RWPE1 (cell line): ENCODE measurements at places on chromosomes 7 and 10.

- DNase-seq: peak; percentile 64
These were observed 125.8 kb downstream of the DOCK4 start for GRCh38 chr7:112080441-112080840.

GRCh38 chr7:84230491-84230890 is 35.9 kb upstream of the SEMA3A start:
- DNase-seq: no peak

DNA sequence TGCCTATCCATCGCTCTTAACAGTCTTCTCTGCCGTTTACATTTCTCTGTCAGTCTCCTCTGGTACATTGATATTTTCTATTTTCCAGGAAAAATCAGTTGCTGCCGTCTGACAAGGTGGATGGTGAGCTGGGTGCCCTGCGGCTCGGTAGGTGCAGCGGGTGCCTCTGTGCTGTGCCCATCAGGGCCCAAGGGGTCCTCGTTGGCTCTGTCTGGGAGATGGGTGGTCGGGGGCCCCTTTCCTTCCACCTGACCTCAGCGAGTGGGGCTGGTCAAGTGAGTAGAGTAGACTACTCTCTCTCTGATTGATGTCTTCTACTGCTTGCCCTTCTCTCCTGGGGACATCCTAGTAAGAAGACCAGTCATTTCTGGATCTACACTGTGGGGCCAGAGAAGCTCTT is 57.4 kb downstream of the MINDY4 start:
- DNase-seq: no peak

DNA sequence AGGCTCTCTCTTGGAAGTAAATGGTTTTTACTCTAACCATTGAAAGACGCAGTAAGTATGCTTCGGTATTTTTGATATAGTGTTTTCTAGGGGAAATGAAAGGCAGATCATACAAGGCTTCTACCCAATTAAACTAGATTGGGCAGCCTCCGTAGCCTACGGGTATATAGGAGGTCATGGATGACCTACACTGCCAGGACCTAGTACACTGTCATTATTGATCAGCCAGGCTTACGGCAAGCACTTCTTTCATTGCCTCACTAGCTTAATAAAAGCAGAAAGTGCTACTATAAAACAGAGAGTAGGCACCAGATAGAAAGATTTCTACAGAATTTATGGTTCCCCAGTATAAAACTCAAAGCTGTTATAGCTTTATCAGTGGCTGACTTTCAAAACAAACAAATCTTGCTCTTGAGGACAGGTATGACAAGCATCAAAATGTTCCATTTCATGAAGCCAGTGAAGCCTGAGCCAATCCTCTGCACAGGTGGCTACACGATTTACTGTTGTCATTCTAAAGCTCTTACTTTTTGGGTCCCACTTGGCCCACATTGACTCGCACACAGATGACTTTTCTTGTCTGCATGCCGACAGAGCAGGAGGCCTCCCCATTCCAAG is 358.1 kb downstream of the THSD7A start:
- DNase-seq: no peak

GRCh38 chr7:33201821-33202220 is 72.5 kb downstream of the BBS9 start:
- DNase-seq: no peak

GRCh38 chr10:31912289-31912688 is 16.3 kb downstream of the ARHGAP12 start:
- DNase-seq: peak; percentile 44

DNA sequence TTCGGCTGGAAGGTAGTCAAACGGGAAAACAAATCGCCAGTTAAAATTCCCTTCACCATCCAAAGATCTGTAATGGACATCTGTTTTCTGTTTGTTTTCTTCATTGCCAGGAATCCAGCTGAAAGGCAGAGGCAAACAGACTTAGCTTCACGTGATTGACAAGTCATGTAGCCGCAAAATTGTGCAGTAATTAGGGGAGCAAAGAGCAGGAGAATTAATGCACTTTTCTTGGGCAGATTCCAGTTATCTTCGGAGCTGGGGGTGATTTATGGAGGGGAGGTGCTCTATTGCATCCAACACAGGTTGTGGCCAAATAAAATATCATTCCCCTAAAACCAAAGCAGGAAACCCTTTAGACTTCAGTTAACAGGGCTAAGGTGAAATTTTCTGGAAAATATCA is 162.2 kb downstream of the MYOF start:
- DNase-seq: no peak

- no peak for DNase-seq
These were observed 82.6 kb upstream of the ELMO1 start for GRCh38 chr7:37531225-37531624.

DNA sequence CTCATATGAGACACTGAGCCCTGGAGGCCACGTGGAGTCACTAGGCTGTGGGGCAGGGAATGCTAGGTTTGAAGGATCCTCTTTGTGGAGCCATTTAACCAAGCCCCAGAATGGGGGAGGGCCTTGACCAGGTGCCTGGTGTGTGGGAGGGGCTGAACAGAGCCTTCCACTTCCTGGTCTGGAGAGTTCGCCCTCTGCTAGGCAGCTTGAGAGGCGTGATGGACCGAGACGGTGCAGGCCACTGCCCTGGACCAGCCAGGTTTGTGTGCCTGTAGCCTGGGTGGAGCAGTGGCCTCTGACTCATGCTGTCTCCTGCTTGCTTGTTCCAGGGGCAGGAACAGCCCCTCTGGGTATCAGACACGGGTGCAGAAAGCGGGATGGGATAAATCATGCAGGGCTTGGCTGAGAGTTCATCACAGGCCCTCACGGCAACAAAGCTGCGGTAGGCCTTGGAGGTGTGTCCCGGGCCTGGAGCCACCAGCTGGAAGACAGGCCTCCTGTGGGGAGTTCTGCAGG is 27.4 kb downstream of the ADAMTS14 start:
- DNase-seq: peak; percentile 45

DNA sequence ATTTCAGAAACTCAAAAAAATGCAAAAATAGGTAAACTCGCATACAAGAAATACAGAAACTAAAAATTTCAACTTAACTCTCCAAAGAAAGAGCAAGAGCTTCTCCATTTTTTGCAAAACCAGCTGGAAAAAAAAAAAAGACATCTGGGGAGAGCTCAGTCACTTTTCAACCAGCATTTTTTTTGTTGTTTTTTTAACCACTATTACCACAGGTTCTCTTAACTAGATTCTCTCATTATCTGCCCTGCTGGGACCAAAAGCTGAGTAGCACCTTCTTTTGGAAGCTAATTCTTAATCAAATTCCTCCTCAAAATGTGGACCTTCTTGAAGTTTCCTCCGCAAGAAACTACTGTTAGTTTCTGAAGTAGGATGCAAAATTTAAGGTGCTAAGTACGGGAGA is 14.2 kb downstream of the IGF2BP3 start:
- no peak for DNase-seq

- DNase-seq: peak; percentile 48
These were observed 57.1 kb downstream of the ZNF467 start for GRCh38 chr7:149716007-149716931.

DNA sequence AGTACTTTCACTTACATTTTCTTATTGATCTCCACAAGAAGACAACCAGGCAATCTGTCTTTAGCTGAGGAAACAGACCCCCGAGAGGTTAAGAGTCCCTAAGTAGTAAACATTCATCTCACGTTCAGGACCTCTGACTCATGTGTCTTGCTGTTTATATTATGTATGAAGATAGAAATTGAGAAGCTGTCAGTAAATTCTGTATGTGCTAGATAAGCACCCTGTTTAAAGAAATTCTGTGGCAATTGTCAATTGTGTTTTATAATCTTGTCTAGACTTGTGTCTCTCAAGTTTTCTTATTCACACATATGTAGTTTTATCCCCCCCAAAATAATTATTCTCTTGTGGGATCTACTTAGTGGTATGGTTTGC is 14.5 kb downstream of the ADK start:
- DNase-seq: no peak

- DNase-seq: no peak
These were observed 134.2 kb downstream of the ELFN1 start for GRCh38 chr7:1804310-1804709.

- DNase-seq: peak; percentile 8
These were observed 49.8 kb downstream of the HTR5A start for GRCh38 chr7:155119801-155120382.

GRCh38 chr7:140049339-140050024 is 13.3 kb downstream of the PARP12 start:
- no peak for DNase-seq

DNA sequence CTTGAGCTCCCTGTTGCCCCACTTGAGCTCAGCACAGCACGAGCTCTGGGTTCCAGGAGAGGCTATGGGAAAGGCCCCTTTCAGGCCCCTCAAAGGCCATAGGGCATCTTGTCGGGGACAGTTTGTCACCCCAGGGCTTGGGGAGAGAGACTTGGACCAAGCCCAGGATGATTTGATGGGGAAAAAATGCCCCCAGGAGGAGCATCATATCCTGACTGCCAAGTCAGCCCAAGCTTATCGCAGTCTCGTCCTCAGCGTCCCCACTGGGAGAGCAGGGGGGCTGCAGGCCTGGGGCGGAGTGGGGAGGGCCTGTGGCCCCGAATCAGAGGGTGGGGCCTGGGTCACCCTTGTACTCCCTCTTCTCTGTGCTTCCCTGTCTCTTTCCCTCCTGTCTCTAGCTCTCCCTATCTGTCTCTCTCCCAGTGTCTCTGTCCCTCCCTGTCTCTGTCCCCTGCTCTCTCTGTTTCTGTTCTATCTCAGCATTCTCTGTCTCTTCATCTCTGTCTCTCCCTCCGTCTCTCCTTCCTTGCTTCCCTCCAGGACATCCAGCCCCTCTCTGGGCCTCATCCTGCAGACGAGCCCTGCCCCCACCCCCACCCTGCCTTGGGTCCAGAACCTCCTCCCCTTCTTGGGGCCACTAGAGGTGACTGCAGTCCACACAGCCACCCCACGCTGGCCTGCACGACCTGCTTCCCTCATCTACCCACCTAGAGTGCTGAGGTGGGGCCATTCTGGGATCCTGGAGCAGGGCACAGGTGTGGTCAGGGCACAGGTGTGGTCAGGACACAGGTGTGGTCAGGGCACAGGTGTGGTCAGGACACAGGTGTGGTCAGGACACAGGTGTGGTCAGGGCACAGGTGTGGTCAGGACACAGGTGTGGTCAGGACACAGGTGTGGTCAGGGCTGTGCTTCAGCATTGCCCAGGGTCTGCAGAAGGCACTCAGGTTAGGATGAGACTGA is 17.3 kb upstream of the GRIFIN start:
- DNase-seq: no peak
